ENCODE measurements at places on chromosomes 5 and 9. TPM values are rescaled to one million over a fixed set of nuclear protein-coding genes. Genes with fewer than 3 reads are reported as not detected.

C5 gene
- total RNA-seq, result 3.6 TPM

PLAC8L1 gene
- not detected for total RNA-seq

GPR151 gene
- total RNA-seq, result not detected

LRRC70 gene
- 2.5 TPM for total RNA-seq

MRPL36 gene
- total RNA-seq, result 45.8 TPM

PCDHB13 gene
- total RNA-seq, result 8.1 TPM

PCDHB7 gene
- 1.1 TPM for total RNA-seq

GNE gene
- total RNA-seq, result 34.1 TPM

CER1 gene
- not detected for total RNA-seq

IL4 gene
- not detected for total RNA-seq

MSX2 gene
- 1.8 TPM for total RNA-seq

Data from esophagus muscularis mucosa (tissue), 4 donors.